ENCODE measurements at places on chromosomes 16 and 17.

DNA sequence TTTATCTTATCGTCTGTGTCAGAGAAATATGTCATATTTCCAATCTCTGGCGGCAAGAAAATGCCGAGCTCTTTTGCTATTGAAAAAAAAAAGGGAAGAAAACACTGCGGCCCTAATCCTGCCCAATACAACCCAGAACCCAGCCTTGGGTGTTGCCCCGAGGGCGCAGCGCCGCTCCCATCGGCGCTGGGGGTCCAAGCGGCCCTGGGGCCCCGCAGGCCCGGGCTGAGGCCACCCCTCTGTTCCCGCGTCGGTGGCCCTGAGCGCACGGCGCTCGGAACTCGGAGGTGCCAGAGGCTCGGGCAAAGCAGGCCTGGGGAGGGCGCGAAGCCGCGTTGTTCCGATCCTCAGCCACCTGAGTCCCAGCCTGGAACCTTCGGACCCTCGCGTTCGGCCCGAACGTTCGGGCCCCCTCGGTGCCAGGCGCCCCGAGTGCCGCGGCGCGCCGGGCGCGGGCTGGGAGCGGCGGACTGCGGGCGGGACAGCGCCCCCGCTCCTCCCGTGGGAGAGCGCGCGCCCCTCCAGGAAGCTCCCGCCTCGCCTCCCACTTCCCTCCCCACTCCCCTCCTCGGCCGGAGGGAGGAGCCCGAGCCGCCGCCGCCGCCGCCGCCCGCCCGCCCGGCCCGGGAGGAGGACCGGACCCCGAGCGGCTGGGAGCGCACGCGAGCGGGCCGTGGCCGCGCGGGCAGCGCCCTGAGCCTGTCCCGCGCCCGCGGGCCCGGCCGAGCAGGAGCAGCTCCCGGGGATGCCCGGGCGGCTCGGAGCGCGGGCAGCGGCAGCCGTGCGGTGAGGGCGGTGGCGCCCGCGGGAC is at the start of gene CPNE2:
TSS of gene CPNE2 (plus strand) at position 609 of the 811 bp plus-strand sequence. CDS start 18,160 bp downstream, outside the sequence.
- no peak for DNase-seq

DNA sequence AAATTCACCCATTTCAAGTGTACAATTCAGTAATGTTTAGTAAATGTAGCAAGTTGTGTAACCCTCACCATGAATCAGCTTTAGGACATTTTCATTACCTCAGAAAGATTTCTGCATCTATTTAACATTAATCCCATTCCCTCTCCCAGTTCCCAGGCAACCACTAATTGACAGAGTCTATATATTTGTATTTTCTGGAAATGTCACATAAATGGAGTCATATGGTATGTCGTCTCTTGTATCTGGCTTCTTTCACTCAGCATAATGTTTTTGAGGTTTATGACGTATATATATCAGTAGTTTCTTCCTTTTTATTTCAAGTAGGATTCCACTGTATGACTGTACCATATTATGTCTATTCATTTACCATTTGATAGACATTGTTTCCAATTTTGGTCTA is 199.8 kb downstream of the CYB561 start:
- no peak for DNase-seq

DNA sequence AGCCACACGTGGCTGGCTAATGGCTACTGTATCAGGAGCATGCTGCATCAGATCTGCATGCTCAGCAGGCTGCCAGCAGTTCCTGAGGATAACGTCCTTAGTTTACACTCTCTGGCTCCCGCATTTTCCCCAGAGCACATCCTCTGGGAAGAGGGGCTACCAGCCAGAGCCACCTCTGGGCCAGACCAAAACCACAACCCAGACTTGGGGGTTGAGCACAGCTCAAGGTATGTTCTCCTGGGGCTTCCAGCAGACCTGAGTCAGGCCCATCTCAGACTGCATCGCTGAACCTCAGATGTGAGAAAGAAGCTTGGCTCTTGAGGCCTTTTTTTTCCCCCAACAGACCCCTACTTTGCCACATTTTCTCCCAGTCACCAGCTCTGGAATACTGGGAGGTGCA is 23.7 kb upstream of the WSCD1 start:
- no peak for DNase-seq

GRCh38 chr16:77324729-77325128 is 110.1 kb downstream of the ADAMTS18 start:
- DNase-seq = no peak

DNA sequence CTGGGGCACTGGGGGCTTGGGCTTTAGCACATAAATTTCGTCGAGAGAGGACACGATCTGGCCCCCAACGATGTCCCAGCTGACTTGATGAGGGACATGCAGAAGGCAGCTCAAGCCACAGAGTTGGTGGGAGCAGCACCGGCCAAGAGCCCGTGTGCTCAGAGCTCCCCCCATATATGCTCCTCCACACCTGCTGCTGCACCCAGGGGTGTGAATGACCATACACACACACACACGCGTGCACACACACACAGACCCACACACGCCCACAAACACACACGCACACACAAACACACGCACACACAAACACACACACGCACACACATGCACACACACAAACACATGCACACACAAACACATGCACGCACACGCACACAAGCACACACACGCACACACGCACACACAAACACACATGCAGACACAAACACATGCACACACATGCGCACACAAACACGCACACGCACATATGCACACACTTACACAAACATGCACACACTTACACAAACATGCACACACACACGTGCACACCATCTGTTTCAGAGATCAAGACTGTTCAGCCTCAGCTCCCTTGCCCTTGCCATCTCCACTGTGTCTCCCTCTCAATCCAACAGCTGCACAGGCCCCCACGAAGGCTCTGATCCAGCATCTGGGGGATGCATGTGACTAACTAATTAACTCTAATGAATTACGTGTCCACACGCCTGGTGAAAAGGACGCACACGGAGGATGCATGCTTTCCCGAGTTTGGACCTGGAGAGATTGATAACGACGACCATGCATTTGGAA is 85.6 kb upstream of the TNRC6C start:
- DNase-seq = no peak

GRCh38 chr16:269061-269796 is 6.5 kb downstream of the RGS11 start:
- DNase-seq = no peak

DNA sequence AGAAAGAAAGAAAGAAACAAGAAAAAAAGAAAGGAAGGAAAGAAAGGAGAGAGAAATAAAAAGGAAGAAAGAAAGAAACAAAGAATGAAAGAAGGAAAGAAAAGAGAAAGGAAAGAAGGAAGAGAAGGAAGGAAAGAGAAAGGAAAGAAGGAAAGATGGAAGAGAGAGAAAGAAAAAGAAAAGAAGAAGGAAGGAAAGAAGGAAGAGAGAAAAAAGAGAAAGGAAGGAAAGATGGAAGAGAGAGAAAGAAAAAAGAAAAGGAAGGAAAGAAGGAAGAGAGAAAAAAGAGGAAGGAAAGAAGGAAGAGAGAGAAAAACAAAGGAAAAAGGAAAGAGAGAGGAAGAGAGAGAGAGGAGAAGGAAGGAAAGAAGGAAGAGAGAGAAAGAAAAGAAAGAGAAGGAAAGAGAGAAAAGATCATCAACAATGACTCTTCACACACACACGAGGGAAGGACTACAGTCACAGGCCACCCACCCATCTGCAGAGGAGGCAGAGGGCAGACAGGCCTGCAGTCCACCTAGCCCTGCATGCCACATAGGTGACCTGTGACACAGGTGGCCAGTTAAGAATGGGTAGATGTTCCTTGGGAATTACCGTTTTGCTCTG is 23.9 kb downstream of the VWA3A start:
- no peak for DNase-seq

DNA sequence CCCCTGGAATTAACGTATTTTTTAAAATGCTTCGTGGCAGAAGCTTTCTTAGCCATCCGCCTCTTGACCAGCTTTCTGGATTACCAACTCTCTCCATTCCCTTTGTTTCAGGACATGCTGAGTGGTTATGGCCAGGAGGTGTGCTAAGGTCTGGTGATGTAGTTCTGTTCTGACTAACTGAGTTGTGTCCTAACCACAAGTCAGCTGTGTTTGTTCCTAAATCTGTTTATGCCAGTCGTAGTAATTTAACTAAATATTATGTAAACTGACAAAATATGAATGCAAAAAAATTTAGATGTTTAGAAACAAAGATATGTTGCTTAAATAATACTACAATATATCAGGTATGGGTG is 61.6 kb downstream of the MRTFB start:
- no peak for DNase-seq

DNA sequence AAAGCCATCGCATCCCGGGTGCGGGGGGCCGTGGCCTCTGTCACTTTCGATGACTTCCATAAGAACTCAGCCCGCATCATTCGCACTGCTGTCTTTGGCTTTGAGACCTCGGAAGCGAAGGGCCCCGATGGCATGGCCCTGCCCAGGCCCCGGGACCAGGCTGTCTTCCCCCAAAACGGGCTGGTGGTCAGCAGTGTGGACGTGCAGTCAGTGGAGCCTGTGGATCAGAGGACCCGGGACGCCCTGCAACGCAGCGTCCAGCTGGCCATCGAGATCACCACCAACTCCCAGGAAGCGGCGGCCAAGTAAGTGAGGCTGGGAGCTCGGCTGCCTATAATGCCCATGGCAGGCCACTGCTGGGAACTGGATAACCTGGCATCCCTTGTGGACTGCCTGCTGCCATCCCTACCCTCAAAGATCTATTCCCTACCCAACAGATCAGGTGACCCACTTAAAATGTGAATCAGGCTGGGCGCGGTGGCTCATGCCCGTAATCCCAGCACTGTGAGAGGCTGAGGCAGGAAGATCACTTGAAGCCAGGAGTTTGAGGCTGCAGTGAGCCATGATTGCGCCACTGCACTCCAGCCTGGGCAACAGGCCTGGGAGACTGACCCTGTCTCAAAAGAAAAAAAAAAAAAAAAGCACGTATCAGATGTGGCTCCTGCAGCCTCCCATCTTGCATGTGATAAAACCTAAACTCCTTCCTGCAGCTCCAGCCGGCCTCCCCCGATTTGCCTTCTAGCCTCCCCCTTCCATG is 18.3 kb downstream of the CDIPT start:
- DNase-seq = no peak

GRCh38 chr16:85975451-85975981 is 76.6 kb downstream of the IRF8 start:
- no peak for DNase-seq

GRCh38 chr17:55859301-55859795 is 108.5 kb downstream of the PCTP start:
- DNase-seq = no peak

- no peak for DNase-seq
Observed at GRCh38 chr17:279776-280175, 72.8 kb downstream of the RPH3AL start.

GRCh38 chr16:52545222-52545897 is 1.6 kb downstream of the TOX3 start:
- DNase-seq = no peak

GRCh38 chr16:20114356-20114755 is 40.7 kb upstream of the GPR139 start:
- DNase-seq = no peak
